ENCODE measurements at places on chromosomes 5 and 9.

DNA sequence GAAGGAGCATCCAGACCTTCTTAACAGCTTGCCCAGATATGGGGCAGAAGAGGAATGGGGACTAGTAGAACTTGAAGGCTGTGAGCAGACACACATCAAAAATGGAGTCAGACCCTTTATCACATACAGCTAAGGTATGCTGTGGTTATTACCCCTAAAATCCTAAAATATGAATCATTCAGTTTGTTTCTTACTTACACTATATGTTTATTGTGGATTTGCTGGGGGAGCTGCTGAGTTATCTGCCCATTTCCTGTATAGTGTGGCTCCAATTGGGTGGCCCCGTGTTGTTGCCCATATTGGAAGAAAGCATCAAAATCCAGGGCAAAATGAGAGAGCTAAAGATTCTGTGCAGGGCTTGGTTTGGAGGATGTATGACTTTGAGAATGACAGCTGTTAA lies 56.9 kb downstream of the AP3S1 start:
- DNase-seq: no peak

DNA sequence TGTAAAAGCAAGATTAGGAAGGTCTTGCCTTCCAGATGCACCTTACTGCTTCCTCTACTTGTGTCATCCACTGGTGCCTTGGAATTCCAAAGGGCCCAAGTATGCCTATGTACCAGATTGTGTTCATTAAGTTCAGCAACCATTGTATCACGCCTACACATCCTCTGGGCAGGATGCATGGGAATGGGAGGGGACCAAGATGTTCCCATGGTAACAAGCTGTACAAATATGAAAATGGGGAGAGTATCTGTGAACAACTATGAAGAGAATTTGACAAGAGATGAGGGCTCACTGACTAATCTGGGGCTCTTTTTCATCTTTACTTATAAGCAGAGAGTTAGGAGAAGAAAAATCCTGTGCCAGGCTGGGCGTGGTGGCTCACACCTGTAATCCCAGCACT lies 137.8 kb upstream of the MAP1B start:
- DNase-seq: no peak

GRCh38 chr9:118959366-118959765 lies 409.9 kb downstream of the BRINP1 start:
- DNase-seq: no peak

GRCh38 chr5:79423296-79423695 lies 90.6 kb downstream of the HOMER1 start:
- DNase-seq: no peak

GRCh38 chr9:137975527-137975913 lies 97.9 kb downstream of the CACNA1B start:
- no peak for DNase-seq

- DNase-seq: no peak
Observed at GRCh38 chr9:83154821-83155220, 91.9 kb upstream of the RASEF start.

GRCh38 chr9:4027606-4028005 lies 272.3 kb downstream of the GLIS3 start:
- DNase-seq: no peak

DNA sequence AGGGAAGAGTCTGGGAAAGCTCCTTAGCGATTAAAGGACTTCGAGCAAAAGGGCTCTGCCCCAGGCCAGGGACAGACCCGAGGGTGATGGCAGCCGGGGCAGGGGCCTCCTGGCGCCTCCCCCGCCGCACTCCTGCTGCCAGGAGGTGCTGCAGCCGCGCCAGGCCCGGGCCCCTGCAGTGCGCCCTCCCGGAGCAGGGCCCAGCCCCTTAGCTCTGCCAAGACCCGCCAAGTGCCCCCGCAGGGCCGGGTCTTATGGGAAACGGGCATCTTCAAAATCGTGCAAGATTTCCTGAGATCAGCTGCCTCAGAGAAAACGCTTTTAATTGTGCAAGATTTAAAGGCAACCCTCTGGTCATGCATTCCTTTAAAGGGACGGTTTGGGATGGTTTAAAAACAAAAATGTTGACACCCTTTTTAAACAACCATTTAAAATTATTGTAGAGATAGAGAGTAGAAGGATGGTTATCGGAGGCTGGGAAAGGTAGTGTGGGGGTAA lies 52.4 kb downstream of the CDC14B start:
- no peak for DNase-seq

GRCh38 chr9:127942216-127943010 lies 4.8 kb upstream of the DPM2 start:
- DNase-seq: no peak

DNA sequence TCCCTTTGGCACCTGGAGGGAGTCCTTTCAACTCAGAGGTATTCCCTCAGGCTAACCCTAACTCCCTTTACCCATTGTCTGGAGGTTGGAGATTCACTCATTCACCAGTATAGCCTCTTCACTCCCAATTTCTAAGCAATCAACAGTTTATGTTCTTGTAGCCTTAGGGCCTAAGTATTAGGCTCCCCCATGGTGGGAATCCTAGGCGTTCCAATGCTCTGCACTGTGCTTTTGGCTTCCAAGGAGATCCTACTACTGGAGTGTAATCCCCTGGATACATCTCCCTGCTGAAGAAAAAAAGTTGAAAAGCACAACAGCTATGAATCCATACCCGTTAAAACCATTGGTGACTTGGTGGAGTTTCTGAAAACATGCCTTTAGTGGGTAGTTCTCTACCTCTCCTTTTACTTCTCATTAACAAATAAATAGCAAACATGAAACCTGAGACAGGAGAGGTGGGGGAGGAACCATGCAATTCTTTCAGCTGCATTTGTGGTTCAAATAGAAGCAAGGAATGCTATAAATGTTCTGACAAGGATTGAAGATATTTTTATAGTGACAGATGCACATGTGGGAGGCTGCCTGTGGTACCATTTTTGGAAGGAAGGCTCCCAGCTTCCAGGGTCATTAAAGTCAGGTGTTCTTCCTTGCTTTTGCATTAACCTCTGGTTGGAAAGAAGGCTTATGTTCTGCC lies 397.1 kb downstream of the DMAC1 start:
- no peak for DNase-seq
